Activated CD4-positive, alpha-beta T cell treated with anti-CD3 and anti-CD28 coated beads for 4 hours (primary cell): ENCODE measurements at places on chromosomes 2 and 18.

- no peak for DNase-seq
Measured at GRCh38 chr2:166673986-166674385, 179.9 kb upstream of the SCN7A start.

DNA sequence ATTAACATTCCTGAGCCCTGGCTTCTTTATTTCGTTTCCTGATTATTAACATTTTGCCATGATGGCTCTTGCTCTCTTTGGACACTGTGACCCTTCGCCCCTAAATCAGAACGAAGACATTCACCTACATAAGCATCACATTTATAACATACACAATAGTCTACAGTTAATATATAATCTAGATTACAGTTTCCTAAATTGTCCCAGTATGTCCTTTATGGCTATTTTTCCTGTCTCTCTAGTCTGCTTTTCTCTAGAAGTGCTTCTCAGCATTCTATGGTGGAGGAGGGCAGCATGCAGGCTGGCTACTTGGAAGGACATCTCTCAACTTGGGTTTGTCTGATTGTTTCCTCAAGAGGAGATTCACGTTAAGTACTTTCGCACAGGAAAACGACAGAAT is 49.9 kb downstream of the FAM210A start:
- no peak for DNase-seq

DNA sequence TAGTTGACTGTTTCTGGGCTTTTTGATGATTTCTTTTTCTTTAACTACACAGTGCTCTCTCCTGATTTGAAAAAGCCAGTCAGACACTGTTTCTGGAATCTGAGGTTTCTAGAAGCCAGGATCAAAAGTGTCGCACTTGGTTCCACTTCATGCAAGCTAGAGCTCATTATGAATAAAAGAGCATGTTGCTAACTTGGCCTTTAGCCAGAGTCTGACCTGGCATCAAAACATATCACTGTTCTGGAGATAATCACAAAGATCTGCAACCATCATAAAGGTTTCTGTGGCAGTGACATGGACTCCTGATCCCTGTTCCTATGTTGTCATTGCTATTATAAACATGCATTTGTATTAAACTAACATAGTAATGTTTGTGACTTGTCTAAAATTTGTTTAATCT is 76.1 kb upstream of the MAPRE2 start:
- no peak for DNase-seq

- no peak for DNase-seq
Measured at GRCh38 chr2:29226375-29226774, 111.2 kb downstream of the CLIP4 start.

- DNase-seq, result no peak
Measured at GRCh38 chr18:50034029-50034428, 160.9 kb downstream of the MYO5B start.

- no peak for DNase-seq
Measured at GRCh38 chr2:18430996-18431748, 129.3 kb downstream of the RDH14 start.

GRCh38 chr2:23578964-23579671 is 194.1 kb downstream of the KLHL29 start:
- DNase-seq, result no peak

DNA sequence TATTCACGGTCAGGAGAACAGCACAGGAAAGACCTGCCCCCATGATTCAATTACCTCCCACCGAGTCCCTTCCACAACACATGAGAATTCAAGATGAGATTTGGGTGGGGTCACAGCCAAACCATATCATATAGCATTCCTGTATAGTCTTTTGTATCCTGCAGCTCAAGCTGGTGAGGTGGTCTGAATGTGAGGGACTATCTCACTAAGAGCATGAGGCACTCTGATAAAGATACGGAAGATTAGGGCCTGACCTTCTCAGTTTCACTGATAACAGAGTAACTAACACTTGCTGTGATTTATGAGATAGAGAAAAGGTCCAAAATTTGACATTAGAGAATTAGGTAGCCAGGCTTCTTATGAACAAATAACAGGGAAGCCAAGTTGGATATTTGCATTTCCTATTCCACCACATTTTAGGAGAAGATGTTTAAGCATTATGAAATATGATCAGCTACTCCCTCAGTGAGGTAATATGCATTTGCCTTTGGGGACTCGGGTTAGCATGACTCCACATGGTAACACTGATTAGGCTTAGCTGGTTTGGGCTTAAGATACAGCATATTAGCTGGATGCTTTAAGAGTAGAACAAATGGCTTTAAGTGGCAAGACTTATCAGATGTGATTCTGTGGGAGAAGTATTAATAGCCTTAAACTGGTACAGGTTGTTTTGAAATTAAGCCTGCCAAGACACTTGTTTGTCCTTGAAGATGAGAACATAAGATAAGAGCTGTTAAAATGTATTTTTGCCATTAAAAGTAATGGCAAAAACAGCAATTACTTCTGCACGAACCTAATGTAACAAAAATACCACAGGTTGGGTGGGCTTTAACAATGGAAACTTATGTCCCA is 106.9 kb upstream of the MSTN start:
- DNase-seq, result no peak

DNA sequence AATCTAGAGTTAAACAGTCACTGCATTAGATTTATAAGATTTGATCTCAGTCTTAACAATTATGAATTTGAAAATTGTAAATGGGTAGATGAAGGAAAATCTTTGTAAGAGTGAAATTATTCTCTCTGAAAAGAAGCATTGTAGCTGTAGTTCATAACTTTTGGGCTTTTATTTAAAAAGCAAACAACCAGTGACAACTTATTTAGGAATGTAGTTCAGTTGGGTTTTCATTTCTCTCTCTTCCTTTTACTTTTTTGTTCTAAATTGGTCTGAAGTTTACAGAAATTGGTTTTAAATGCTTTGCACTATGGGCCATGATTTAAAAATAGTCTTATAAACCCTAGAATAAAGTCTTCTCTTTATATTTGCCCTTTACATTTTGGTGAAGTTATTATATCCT is 296.6 kb downstream of the GULP1 start:
- no peak for DNase-seq

- DNase-seq, result no peak
Measured at GRCh38 chr2:230455005-230455684, 39.1 kb downstream of the SP100 start.

DNA sequence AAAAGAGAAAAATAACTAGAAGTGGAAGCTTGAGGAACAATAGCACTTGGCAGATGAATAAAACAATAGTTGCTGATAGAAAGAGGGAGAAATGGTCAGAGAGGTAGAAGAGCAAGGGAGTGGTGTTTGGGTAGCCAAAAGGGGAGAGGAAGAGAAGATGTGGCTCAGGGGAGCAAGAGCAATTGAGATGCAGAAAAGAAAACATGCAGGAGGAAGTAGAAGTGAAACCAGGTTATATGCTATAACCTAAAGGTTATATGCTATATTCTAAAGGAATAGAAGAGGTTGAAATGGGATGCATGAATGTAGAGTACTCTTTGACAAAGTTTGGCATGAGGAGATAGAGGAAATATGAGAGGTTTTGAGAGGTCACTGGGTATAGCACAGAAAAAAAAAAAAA is 759.5 kb downstream of the SATB2 start:
- no peak for DNase-seq

DNA sequence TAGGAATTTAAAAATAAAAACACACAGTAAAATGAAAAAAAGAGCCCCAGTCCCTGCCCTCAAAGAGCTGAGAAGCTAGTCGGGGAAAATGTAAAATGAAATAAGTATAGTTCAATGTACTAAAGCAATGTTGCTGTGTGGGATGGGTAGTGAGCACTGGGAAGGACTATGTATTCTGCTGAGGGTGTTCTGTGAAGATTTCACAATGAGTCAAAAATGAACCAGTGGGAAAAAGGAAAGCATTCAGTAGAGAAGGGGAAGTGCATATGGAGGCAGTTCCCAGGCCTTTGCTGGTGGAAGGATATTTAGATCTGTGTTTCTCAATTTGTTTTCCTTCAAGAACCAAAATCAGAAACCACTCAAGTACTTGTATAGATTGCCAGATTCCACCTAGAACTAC is 1094.7 kb upstream of the KLHL29 start:
- DNase-seq, result no peak

GRCh38 chr2:32009516-32010256 is 1.1 kb downstream of the MEMO1 start:
- DNase-seq, result peak; percentile 31

DNA sequence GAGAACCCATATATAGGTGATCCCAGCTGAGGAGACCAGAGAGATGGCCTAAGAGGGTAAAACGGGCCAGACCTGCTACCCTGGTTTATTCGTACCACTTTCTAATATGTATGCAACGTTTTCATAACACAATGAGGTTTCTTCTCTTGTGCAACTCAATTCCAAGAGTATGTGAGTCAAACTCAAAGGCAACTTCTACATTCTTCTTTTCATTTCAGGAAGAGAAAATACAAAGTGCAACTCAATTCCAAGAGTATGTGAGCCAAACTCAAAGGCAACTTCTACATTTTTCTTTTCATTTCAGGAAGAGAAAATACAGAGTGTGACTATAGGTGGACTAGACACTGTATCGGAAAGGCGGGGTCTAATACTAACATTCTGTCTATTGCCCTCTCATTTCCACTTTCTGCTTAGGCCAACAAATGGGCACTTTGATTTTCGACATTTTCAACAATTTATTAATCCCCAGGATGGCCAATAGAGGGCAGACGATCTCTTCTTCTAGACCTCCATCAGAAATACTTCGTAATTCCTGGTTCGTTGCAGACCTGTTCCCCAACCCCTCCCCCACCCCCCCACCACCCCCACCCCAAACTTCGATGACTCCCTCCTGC is 3.7 kb upstream of the CRIM1 start:
- peak; percentile 12 for DNase-seq

- no peak for DNase-seq
Measured at GRCh38 chr2:42843131-42843530, 50.7 kb upstream of the HAAO start.

DNA sequence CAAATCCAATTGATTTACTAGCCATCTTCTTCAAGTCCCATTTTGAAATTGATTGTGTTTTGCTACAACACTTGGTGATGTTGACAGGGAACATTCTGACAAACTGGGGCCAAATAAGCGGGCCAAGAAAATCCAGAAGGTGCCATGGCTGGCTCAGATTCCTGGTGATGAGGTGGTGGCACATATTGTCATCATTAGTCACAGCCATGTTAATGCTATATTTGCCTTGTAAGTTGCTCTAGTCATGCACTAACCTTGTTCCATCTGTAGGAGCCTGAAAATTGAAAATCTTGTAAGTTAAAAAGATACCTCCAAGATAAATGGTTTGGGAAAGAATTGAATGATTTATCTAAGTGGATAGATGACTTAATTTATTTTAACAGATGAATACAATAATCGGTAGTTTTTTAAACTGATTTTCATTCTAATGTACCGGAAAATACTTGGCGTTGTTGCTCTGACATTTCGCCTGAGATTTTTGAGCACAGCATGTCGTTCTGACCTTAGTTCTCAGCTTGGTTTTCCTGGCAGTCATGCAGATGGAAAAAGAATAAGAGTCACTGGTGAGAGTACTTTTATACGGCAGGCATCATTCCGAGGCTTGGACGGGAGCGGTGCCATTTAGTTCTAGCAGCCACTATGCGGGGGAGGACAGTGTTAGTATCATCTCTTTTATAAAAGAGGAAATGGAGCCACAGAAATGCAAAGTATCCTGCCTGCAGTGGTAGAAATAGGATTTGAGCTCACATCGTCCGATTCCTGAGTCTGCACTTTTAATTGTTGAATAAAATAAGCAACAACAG is 133.9 kb downstream of the ZNF532 start:
- DNase-seq, result no peak

- DNase-seq, result no peak
Measured at GRCh38 chr2:219831957-219832356, 204.5 kb downstream of the SLC4A3 start.

DNA sequence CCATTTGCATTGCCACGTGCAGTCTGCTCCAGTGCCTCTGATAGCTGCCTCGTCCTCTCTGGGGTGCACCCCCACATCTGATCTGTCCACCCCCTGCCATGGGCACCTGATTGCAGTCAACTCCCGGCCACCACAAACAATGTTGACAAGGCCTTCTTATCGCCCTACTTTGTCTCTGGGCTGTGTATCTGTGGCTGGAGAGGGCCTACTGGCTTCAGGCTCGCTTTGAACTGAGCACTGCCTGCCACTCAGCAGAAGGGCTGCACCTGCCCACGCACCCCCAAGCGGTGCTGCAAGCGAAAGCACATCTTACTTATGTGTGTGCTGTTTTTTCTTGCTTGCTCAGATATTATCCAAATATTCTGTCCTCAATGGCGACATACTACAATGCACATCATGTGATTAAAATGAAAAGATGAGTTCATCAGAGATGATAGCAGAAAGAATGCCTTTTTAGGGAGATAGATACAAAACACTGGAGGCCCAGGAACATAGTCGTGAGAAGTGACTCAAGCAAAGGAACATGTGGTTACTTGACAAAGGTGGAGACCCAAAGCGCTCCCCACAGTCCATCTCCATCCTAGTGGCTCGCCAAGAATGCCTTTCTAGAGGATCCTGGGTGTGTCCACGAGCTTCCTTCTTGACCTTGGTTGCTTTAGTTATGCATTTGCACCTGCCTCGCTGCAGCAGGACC is 28.8 kb downstream of the FBLN7 start:
- DNase-seq, result peak; percentile 37
